SJCRH30 (cell line): ENCODE measurements at places on chromosomes 12 and 14. TPM values are rescaled to one million over a fixed set of nuclear protein-coding genes. Genes with fewer than 3 reads are reported as not detected.
A peak's percentile ranks its signal among the peaks of the same experiment; 100 is the strongest.

VPS37B gene
- total RNA-seq: 33.2 and 34.2 TPM in 2 replicates

IFNG-AS1 gene
- total RNA-seq: not detected in 2 replicates

NINJ2 gene
- total RNA-seq: 0.24 TPM in 1 of 2 replicates, not detected in the other

RFX4 gene
- 0.40 and 0.56 TPM in 2 replicates for total RNA-seq

MEG3 gene
- 241 and 419 TPM in 2 replicates for total RNA-seq

OAS2 gene
- not detected in 2 replicates for total RNA-seq

KRT73 gene
- not detected in 2 replicates for total RNA-seq

TAS2R46 gene
- 1.2 and 2.3 TPM in 2 replicates for total RNA-seq

KRT80 gene
- 45.7 and 49.0 TPM in 2 replicates for total RNA-seq

PSMC6 gene
- 136 and 156 TPM in 2 replicates for total RNA-seq

- peak; percentile 48 for DNase-seq
These were observed 94.4 kb downstream of the CRACR2A start for GRCh38 chr12:3658327-3659163.

- peak; percentile 24 for DNase-seq
These were observed 6.0 kb upstream of the VAMP1 start for GRCh38 chr12:6476489-6476888.

- no peak for DNase-seq
These were observed 74.3 kb upstream of the ARID2 start for GRCh38 chr12:45655186-45655585.

- no peak for DNase-seq
These were observed 7.0 kb downstream of the PYGL start for GRCh38 chr14:50937325-50937724.

DNA sequence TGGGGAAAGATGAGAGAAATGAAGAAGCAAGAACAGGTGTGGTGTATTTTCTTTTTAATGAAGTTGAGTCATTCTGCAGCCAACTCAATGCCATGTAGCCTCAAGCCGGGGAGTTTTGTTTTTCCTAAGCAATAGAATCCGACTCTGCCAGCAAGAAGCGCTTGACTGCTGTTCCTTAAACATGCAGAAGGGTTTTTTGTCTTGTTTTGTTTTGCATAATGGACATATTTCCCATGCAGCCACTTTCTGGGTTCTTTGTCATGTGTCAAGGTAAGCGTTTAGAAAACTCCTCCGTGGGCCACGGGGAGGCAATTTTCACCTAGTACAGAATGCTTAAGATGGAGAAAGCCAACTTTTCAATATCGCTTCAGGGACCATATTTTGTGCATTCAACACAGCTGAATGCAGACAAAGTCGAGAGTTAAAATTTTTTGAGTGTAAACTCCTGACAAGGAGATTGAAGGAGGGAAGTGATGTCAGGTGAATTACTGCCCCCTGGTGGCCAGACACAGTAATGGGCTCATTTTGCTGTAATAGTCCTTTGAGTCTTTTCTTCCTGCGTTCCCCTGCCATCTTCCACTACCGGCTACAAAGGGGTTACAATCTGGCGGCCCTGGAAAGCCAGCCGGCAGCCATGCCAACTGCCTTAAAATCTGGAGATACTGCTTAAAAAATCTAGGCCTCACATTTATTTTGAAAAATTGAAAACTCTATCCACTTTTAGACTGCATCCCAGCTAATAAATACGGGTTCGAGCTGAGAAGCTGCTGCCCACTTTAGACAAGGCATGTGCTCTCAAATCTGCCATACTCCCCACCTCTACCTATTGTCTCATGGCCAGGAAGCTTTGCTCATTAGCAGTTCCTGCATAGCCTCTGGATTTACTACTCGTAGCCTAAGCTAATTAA is 3.2 kb upstream of the FICD start:
- peak; percentile 58 for DNase-seq

- no peak for DNase-seq
These were observed 776.1 kb downstream of the AACS start for GRCh38 chr12:125841332-125841731.

DNA sequence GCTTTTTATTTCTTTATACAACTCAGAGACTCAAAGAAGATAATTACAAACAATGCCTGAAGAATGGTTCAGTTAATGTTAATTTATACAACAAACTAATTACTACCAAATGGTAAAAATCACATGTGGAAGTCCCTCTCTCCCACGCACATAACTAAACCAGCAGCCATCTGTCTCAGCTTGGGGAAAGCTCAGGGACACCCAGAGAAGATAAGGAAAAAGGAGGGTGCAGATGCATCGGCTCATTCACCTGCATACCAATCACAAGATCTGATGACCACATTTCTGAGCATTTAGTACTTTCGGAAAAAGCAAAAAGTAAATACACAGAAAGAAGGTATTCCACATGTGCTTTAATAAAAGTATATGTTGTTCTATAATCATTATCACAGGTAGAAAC is 136.3 kb downstream of the SOX5 start:
- no peak for DNase-seq

GRCh38 chr12:128509170-128509569 is 242.2 kb downstream of the TMEM132C start:
- no peak for DNase-seq

- no peak for DNase-seq
These were observed 12.8 kb downstream of the ZFYVE1 start for GRCh38 chr14:73014105-73014504.

- no peak for DNase-seq
These were observed 44.6 kb downstream of the A2ML1 start for GRCh38 chr12:8867009-8867408.

DNA sequence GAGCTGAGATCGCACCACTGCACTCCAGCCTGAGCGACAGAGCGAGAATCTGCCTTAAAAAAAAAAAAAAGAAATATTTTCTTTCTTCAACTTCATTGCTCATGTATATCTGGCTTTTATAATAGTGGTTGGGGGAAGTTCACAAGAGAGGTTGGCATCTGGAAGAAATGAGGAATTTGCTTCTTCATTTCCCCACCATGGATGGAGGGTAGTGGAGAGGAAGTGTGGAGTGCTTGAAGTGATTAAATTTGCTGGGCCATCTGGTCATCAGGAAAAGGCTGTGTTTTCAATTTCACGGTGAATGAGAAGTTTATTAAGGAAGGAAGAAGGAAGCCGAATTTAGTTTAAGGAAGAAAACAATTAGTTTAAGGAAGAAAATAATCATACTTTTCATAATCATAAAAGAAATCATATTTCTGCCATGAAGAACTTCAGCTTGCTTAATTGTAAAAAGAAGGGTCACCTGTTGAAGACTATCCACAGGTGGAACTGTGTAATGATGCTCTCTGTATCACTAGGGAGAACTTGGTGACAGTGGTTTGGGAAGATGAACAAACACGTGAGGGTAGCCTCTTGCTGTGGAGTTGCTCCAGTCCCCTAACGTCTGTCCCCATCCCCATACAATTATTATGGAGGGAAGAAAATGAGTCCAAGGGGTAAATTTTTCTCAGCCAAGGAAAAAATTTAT is 197.3 kb upstream of the ARHGAP5 start:
- DNase-seq: no peak

GRCh38 chr14:99749142-99749541 is 44.1 kb upstream of the EML1 start:
- no peak for DNase-seq

GRCh38 chr12:54358191-54358944 is 5.9 kb downstream of the GPR84 start:
- no peak for DNase-seq

- DNase-seq: no peak
These were observed 12.7 kb downstream of the GCH1 start for GRCh38 chr14:54889919-54890318.

- peak; percentile 47 for DNase-seq
These were observed 67.9 kb downstream of the BMP4 start for GRCh38 chr14:53888535-53889386.

- DNase-seq: no peak
These were observed 29.6 kb downstream of the BEGAIN start for GRCh38 chr14:100557658-100558057.

- peak; percentile 11 for DNase-seq
These were observed 36.8 kb downstream of the NIN start for GRCh38 chr14:50794068-50794645.

DNA sequence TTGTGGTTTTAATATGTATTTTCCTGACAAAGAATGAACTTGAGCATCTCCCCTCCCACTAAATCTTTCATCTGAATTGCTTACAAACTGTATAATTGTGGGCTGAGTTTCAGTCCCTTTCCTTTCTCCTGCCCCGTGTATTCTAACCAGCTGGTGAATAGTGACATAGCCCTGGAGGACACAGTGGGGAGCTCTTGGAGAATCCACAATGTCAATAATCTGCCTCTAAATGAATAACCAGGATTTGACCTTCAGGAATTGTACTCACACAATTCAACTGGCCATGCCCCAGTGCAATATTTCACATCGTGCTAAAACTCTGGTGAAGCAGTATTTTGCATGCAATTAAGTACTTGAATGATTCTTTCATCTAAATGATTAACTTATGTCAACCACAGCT is 177.2 kb downstream of the C12orf42 start:
- DNase-seq: no peak

DNA sequence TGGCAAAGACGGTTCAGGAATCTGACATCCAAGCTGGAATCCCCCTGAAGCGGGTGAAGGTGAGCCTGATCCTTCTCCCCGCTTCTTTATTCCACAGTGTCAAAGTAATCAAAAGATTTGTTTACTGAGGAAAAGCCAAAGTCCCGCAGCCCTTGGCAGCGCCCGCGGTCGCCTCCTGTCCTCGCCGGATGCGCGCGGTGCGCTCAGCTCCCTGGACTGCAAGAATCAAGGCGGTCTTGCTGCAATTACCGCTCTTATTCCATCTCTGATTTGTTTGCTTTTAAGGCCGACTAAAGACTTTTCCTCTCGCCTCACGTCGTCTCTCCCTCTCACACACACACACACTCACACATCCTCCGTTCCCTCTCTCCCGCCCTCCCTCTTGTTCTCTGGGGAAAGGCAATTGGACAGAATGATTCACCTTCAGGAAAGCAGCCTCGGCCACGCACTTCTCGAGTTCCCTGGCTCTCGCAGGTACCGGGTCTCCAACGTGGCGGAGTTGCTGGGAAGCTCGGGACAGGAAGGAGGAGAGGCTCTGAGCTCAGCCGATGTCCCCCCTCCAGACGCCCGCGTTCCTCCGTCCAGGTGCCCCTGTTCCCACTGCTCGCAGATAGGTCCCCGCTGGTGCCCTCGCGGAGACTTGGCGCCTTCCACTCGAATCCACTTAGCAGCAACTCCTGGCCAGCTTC is 68.6 kb upstream of the USP15 start:
- no peak for DNase-seq

DNA sequence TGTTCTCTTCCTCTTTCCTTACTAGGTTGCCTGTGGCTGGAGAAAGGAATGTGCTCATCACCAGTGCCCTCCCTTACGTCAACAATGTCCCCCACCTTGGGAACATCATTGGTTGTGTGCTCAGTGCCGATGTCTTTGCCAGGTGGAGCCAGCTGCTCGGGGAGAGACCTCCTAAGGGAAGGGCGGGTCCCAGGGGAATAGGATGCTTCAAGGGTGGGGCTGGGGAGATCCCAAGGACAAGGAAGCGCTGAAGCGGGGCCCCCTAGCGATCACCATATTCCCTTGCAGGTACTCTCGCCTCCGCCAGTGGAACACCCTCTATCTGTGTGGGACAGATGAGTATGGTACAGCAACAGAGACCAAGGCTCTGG is 10.2 kb downstream of the MARS1 start:
- DNase-seq: no peak

- DNase-seq: no peak
These were observed 94.5 kb downstream of the OTOGL start for GRCh38 chr12:80193865-80194264.

- no peak for DNase-seq
These were observed 7.4 kb upstream of the OR10P1 start for GRCh38 chr12:55629058-55629841.

- no peak for DNase-seq
These were observed 59.4 kb downstream of the SDR9C7 start for GRCh38 chr12:56874821-56875220.

DNA sequence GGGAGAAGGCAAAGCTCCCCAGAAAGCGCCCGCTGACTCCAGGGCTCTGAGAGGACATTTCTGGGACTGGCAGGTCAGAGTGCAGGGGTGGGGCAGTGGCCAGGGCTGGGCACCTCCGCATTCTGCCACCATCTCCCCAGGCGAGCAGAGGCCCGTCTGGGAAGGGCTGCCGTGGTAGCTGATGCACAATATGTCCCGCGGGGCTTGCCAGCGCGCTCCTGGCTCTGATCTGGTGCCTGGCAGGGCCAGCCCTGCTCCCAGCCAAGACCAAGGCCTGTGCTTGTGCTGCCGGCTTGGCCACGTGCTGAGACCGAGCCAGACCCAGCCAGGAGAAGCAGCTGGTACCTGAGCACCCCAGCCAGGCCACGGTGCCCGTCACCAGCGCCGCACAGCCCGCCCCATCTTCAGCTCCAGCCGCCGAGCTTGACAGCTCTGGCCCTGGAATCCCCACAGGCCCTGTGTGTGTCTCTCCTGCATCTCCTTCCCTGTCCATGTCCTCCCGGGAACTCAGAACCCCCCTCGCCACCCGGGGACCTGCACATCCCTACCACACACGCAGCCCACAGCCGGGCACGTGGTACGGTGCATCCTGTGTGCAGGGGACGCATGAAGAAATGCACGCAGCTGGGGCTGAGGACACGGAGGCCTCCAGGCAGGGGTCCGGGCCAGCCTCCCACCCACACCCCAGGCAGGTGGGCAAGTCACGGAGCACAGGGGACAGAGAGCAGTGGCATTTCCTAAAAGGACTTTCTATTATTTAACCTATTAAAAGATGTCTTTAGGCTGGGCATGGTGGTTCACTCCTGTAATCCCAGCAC is 68.6 kb upstream of the C14orf180 start:
- DNase-seq: no peak

- no peak for DNase-seq
These were observed 37.8 kb downstream of the GALNT9 start for GRCh38 chr12:132291402-132292175.

DNA sequence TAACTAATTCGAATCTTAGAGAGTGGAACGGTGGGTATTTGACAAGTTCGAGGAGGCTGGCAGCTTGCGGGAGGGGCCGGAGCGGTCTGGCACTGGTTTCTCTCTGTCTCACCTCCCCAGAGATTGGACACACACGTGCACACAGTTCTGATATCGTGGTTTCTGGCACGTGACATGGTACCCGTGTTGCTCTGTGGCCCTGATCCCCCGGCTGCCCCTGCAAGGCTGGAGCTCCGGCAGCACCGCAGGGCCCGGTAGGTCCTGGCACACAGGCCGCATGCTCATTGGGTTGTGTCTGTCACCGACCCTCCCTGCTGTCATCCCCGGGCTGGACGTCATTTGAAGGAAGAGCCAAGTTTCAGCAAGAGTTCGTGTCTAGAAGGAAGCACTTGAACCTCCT is 82.7 kb downstream of the PPP2R5C start:
- no peak for DNase-seq

GRCh38 chr12:75635606-75636444 is 124.4 kb upstream of the KRR1 start:
- peak; percentile 46 for DNase-seq

DNA sequence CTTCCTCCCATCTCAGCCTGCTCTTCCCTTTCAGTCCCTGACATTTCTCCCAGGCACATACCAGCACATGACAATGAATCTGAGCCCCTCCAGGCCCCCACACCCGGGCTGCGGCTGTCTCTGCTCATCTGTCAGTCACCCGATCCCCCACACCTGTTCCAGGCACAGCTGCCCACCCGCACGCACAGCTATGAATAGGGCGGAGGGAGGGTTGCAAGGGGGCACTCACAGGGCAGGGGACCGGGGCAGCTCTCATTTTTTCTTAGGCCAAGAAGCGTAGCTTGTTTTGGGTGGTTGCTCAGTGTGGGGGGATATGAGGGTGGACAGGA is 43.7 kb upstream of the TSPAN9 start:
- peak; percentile 98 for DNase-seq
